ENCODE measurements at places on chromosomes 5 and 9. TPM values are rescaled to one million over a fixed set of nuclear protein-coding genes. Genes with fewer than 3 reads are reported as not detected.

The PRDM9 gene
- total RNA-seq = not detected

The LHX3 gene
- total RNA-seq = under 0.01 TPM

The PCDHGA12 gene
- total RNA-seq = 26.0 TPM

The PCDHGB2 gene
- total RNA-seq = 5.1 TPM

The NUTM2F gene
- not detected for total RNA-seq

The OTP gene
- not detected for total RNA-seq

The BARHL1 gene
- not detected for total RNA-seq

The PRRX2 gene
- total RNA-seq = 50.0 TPM

The TMC1 gene
- not detected for total RNA-seq

The COL27A1 gene
- 3.6 TPM for total RNA-seq
